ENCODE measurements at places on chromosomes 1 and 21.

- DNase-seq = no peak
Measured at GRCh38 chr21:40936771-40937261, 89.9 kb upstream of the DSCAM start.

DNA sequence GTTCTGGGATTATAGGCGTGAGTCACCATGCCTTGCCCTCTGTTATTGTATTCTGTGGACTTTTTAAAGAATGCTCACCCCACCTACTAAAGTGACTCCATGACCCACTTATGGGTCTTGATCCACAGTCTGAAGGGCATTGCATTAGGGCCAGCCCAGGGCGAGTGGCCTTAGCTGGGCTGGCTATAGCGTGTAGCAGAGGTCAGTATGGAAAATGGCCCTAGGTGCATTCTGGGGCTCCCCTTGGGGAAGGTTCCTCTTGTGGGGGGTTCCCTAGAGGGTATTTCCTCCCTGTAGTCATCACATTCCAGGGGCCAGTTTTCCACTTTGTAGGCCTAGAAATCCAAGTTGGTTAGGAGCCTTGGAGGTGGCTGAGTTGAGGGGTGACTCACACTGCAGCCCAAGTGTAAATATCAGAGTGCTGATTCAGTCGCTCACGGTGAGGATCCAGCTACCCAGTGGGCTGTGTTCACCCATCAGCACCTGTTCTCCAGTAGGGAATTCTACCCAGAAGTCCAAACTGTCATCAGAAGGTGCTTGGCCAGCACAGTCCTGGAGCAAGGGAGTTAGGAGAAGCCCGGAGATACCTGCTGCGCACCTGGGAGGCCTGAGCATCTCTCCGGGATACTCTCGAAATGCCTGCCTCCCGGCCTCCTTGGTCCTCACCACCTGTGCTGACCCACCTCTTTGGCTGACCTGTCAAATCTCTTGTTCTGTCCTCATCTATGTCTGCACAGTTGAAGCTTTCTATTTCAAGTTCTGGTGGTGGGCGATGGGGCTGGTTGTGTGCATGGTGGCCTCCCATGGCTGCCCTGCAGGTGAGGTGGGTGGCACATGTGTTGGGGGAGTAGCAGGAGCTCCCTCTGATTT, 52.2 kb downstream of the NENF start:
- DNase-seq = no peak

DNA sequence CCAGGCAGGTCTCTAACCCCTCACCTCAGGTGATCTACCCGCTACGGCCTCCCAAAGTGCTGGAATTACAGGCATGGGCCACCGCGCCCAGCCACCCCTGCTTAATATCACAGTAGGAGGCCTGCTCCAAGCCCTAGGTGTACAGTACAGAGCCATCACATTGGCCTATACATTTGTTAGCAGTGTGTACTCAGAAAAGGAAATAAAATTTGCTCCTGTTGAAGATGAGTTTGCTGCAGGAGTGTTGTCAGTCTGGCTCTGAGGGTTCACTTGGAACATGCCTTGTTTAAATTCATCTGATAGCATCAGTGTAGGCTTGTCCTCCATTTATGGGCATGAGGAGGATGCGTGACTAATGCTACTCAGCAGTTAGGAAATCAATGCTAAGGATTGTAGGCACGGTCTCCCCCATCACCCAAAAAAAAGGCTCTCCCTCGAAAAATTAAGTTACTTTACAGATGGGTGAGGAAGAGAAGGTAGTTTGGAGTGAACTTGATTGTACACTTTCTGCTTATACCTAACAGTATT, 4.6 kb upstream of the ENAH start:
- no peak for DNase-seq

- no peak for DNase-seq
Measured at GRCh38 chr21:41560661-41561158, 52.8 kb upstream of the TMPRSS2 start.

DNA sequence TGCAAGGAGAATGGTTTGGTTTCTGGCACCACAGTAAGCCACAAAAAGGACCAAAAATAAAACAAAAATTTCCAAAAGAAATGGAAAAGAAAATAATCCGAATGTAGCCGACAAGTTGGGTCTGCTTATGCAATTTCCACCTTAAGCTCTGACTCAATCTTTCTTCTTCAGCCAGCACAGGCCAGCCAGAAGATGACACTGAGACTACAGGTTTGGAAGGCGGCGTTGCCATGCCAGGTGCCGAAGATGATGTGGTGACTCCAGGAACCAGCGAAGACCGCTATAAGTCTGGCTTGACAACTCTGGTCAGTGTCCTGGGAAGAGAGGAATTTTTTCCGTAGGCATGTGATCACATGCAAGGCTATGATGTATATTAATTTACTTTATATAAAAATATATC, 23.4 kb downstream of the PDPN start:
- DNase-seq = no peak

DNA sequence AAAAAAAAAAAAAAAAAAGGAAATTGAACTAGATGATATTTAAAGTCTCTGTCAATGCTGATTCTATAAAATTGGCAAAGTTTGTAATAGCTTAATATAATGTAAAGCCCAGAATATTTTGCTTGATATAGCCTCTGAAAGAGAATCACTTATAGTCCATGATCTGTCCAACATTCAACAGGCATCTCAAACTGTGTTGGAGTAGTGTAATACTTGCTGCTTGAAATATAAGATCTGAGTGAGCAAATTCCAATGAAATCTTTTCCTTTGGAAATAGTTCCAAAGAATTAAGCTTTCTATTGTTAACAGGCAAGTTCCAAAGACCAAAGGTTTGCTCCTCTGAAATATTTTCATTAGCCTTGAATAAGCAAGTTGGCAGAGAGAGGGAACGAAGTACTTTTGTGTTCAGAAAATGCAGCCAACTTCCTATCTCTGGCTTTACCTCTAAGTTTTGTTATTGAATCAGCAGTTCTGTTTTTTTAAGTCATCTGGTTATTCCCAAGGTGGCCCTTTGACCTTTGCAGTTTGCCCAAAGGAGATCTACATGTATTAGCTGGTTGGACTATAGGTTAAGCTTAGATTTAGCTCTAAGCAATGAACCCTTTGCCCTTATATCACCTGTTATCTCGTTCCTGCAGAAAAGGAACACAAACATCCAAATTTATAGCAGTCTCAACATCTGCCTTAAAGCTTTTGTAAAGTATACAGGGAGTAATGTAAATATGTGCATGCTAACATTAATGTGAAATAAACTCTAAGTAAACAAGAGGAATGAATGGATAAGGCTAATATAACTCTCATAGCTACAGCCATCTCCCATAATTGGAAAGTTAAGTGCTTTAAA, 24.4 kb upstream of the CEP350 start:
- no peak for DNase-seq

- no peak for DNase-seq
Measured at GRCh38 chr1:39919545-39919944, 17.8 kb upstream of the MYCL start.

GRCh38 chr1:223811634-223812101, 34.1 kb downstream of the TP53BP2 start:
- no peak for DNase-seq

DNA sequence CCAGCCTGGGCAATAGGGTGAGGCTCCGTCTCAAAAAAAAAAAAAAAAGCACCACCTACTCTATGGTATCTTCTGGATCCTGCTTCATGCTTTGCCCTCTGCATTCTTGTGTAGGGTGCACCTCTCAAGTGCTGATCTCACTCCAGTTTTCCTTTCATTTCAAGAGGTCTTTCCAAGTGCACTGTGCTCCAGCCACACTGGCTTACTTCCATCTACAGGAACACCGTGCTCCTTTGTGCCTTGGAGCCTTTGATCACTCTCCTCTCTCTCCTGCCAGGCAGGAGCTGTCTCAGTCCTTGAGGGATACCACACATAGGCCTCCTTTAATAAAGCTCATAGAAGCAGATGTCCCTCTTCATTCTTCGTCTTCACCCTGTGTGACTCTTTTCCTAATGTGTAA, 55.4 kb upstream of the GREM2 start:
- DNase-seq = no peak

DNA sequence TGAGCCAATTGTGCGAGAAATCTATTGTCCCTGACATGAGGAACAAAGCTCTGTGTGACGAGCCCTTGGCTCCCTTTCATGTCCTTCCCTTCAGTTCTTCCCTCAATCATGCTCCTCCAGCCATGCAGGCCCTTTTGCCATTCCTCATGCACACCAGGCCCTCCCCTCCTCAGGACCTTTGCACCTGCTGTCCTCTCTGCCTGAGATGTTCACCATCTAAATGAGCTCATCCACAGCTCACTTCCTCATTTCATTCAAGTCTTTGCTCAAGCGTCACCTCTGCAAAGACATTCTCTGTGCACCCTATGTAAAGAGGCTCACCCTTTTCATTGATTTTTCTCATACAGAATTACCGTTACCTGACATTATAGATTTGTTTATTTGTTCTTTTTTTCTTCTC, 43.7 kb downstream of the C8B start:
- no peak for DNase-seq

DNA sequence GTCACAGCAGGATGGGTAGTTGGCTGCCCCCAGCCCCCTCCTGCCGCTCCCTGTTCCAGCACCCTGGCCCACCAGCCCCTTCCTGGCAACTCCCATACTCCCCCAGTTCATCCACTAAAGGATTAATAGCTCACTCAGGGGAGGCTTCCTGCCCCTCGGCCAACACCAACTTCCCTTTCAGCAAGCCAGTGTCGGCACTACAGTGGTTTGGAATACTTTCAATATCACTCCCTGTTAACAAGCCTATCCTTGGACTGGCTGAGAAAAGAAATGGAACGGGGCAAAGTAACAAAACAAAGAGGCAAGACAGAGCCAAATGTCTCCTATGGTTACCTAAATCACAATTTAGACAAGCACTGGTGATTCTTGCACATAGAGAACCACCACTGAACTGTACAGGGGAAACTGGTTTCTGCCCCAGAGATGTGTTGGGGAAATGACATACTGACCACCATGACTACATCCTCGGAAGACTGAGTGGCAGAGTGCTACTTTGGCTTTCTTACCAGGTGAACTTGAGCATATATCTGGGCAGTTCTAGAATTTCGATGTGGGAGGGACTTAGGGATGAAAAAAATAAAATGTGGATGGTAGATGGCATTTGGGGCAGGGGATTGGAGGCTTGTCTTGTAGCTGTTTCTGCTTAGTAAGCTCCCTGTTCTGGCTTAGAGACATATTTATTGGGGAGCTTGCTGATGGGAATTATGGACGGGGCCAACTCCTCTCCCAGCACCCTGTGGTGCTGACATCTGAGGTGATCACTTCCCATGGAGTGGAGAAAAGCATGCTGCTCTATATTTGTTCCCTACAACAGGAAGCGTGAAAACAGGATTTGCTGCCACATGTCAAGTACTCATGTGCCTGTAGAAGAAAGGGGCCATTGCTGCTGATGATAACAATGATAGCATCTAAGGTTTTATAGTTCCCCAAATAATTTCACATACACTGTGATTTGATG, 7.1 kb upstream of the CAPN2 start:
- no peak for DNase-seq

- no peak for DNase-seq
Measured at GRCh38 chr1:209835782-209836298, 8.1 kb downstream of the UTP25 start.

DNA sequence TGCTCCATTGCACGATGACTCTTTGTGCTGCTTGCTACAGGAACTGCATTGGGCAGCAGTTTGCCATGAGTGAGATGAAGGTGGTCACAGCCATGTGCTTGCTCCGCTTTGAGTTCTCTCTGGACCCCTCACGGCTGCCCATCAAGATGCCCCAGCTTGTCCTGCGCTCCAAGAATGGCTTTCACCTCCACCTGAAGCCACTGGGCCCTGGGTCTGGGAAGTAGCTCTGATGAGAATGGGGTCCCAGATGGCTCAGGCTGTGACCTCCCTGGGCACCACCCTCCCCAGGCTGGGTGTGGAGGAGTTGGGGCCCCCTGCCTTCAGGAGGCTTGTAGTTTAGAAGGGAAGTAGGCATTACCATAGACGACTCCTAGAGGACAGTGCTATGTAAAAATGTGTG, 19.7 kb downstream of the CYP4B1 start:
- no peak for DNase-seq

GRCh38 chr1:175155936-175156335, 36.6 kb downstream of the KIAA0040 start:
- no peak for DNase-seq

- no peak for DNase-seq
Measured at GRCh38 chr1:12150456-12151200, 16.2 kb upstream of the TNFRSF1B start.

DNA sequence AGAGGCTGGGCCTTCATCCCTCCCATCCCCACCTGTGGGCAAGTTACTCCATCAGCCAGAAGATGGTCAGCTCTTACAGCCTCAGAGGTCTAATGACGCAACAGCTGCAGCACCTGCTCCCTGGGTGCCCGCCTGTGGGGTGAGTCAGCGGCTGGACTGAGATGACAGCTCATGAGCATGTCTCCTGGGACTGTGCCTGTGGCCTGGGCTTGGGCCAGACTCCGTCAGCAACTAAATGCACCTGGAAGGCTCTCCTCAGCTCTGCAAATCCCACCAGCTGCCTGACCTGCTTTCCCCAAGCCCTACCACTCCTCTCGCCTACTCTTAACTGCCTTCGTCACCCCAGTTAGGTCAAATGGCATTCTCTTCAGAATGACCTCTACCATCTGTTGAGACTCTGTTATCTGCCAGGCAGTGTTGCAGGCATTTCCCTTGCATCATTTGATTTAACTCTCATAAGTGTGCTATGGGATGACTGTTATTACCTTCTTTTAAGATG, 47.7 kb downstream of the ETS2 start:
- DNase-seq = no peak

- no peak for DNase-seq
Measured at GRCh38 chr21:28592205-28592865, 400.3 kb downstream of the LTN1 start.

DNA sequence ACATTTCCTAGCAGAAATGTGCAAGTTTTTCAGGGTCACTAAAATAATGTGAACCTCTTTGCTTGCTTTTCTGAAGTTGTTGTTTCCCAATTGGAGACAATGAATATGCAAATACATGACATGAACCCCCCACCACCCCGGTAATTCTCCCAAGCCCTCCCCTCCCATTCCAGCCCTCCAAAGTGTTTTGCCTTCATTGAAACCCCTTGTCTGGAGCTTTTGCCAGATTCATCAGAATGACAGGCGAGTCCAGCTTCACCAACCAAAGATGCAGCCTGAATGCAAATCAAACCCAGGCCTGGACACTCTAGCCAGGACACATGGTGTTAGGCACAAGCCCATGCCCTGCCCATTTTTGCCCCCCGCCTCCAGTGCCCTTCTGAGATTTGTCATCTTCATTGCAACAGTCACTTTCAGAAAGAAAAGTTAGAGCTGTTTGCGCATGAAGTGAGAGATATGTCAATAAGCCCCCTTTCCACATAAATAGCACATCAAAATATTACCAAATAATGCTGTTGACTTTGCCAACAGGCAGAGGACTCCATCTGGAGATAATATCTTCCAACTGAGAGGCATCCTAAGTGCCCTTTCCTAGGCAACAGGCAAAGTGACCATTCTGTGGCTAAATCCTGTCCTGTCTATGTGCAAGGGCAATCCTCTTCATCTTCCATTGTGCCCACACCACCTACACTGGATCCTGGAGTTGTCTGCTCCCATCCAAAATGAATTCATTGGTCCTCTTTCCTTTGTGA, 145.6 kb upstream of the NFIA start:
- DNase-seq = no peak

DNA sequence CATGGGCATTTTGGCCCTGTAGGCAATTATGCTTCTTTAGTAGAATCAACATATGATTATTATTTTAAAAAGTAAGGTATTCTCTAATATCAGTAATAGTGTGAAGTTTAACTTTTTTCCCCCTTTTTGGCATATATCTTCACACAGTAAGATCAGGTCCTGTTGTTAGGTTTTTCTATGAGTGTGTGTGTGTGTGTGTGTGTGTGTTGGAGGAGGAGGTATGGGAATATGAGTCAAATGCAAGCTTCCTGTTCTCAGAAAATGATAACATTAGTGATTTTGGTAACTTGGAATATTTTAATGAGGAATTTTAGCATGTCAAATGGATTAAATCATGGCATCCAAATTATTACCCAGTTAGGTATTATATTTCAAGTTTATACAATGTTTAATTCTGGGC, 65.8 kb upstream of the BCL10 start:
- no peak for DNase-seq

Data from spleen (tissue), 13 donors.